Naive thymus-derived CD8-positive, alpha-beta T cell (primary cell): ENCODE measurements at places on chromosomes 6 and 20.

GRCh38 chr6:44649365-44650025 lies 262.0 kb downstream of the CDC5L start:
- peaks cover 9% of the 10 kb centered on the region for H3K27me3 ChIP-seq
- DNase-seq, result no peak
- no peaks in the 10 kb centered on the region for H3K4me1 ChIP-seq
- H3K4me3 ChIP-seq, result no peak overlapping the region
- H3K36me3 ChIP-seq, result no peaks in the 10 kb centered on the region
- no peak overlapping the region for H3K27ac ChIP-seq

- H3K4me3 ChIP-seq, result no peak overlapping the region
- peaks cover 11% of the 10 kb centered on the region for H3K27me3 ChIP-seq
- DNase-seq, result no peak
- peaks cover 13% of the 10 kb centered on the region for H3K36me3 ChIP-seq
Measured at GRCh38 chr6:79971193-79971592, 23.8 kb upstream of the ELOVL4 start.

GRCh38 chr20:26163890-26164289 lies 467.2 kb upstream of the ZNF337 start:
- DNase-seq, result no peak
- peaks cover 19% of the 10 kb centered on the region for H3K27me3 ChIP-seq
- no peaks in the 10 kb centered on the region for H3K36me3 ChIP-seq
- H3K4me3 ChIP-seq, result no peak overlapping the region

GRCh38 chr6:149366267-149366921 lies 33.7 kb upstream of the SUMO4 start:
- H3K27me3 ChIP-seq, result no peaks in the 10 kb centered on the region
- H3K4me1 ChIP-seq, result peaks cover 53% of the 10 kb centered on the region
- peaks cover 26% of the 10 kb centered on the region for H3K36me3 ChIP-seq
- H3K27ac ChIP-seq, result no peak overlapping the region
- H3K4me3 ChIP-seq, result no peak overlapping the region
- no peak for DNase-seq

DNA sequence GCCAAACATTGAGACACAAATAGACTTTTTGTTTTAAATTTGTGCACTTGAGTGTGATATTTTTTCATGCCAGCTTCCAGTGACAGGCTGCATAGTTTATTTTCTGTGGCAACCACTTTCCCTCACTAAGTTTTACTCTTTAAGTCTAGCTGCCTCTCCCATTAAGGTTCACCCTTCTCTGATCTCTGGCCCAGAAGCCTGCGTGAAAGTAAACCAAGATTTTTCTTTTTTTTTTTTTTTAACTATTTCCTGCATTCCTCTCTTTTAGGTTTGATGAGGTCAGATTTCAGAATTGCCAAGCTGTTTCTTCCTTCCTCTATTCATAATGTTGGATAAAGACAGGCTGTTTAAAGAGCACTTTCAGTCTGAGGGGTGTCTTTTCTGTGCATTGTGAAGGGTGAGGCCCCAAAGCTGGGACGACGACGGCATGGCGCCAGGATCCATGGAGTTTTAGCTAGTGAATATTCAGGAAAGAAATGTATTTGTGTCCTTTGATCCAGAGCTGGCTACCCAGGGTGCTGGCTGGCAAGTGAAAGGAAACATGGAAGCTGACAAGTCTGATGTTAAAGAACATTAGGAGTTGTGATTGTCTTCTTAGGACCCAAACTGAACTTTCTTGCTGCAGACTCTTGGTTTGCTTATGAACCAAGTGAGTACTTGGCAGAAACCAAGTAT lies 50.7 kb downstream of the DOK5 start:
- no peak overlapping the region for H3K27ac ChIP-seq
- H3K36me3 ChIP-seq, result no peaks in the 10 kb centered on the region
- no peak for DNase-seq
- H3K4me1 ChIP-seq, result no peaks in the 10 kb centered on the region

- peaks cover 12% of the 10 kb centered on the region for H3K27me3 ChIP-seq
- no peak for DNase-seq
- no peak overlapping the region for H3K4me3 ChIP-seq
- H3K27ac ChIP-seq, result no peak overlapping the region
- H3K36me3 ChIP-seq, result no peaks in the 10 kb centered on the region
Measured at GRCh38 chr20:47951521-47951971, 166.3 kb upstream of the SULF2 start.

DNA sequence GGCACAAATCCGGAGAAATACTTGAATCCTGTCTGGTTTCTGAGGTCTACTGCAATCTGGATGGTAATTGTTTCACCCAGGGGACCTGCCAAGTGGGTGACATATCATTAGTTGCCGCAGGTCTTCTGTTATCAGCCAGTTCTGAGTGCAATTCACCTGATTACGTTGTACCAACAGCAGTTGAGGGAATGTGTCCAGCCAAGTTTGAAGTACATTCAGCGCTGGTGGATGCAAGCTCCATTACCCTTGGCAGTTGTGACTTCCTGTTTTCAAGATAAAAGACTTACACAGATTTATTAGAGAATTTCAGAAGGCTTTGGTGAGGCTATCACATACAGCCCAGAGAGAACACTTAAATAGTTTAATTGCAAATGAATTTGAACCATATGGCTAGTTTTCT lies 42.8 kb downstream of the FNDC1 start:
- no peak for DNase-seq
- H3K4me1 ChIP-seq, result no peaks in the 10 kb centered on the region
- H3K27ac ChIP-seq, result no peak overlapping the region
- no peaks in the 10 kb centered on the region for H3K36me3 ChIP-seq
